Activated CD8-positive, alpha-beta T cell treated with anti-CD3 and anti-CD28 coated beads for 36 hours (primary cell): ENCODE measurements at places on chromosomes 11 and 22. TPM values are rescaled to one million over a fixed set of nuclear protein-coding genes. Genes with fewer than 3 reads are reported as not detected.
A peak's percentile ranks its signal among the peaks of the same experiment; 100 is the strongest.

DNA sequence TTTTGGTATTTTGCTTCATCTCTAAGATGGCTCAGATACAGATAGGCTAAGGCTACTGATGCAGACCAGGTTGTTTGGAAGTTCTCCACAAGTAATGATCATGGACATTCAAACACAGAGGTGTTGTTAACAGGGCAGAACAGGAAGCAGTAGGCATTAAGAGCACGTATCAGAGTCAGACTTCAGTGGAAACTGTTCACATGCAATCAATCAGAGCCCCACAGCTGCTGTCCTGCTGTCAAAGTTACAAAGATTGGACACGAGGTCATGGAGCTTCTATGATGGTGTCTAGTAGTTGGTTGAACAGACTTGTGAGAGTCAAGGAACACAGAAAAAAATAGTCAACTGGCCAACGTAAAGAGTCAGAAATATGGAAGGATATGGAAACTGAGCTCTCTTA is 19.8 kb downstream of the OR10D3 start:
- H3K36me3 ChIP-seq: no peaks in the 10 kb centered on the region
- H3K4me3 ChIP-seq: no peak overlapping the region
- DNase-seq: no peak
- no peak overlapping the region for H3K27ac ChIP-seq
- H3K27me3 ChIP-seq: peaks cover 3% of the 10 kb centered on the region
- H3K4me1 ChIP-seq: no peaks in the 10 kb centered on the region

GRCh38 chr22:32309585-32310251 is 47.9 kb upstream of the RFPL3 start:
- no peaks in the 10 kb centered on the region for H3K36me3 ChIP-seq
- no peaks in the 10 kb centered on the region for H3K4me1 ChIP-seq
- DNase-seq: no peak
- H3K27ac ChIP-seq: no peak overlapping the region
- H3K27me3 ChIP-seq: peaks cover 20% of the 10 kb centered on the region

FAM180B gene
- not detected for total RNA-seq

DNA sequence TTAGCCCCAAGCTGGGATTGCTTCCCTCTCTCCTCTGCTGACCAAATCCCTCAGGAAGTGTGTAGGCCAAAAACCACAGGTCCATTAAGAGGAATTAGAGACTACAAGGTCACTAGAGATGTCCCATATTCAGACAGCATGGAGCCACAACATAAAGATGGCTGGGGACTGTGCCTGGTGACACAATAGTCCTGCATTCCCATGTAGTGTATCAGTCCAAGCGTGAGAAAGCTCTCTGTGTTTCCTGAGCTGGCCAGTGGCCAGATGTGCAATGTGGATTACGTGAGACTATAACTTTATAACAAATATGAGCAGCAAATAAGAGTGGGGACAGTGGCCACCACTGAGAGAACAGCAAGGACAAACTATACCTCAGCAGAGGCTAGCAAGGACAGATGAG is 7.6 kb upstream of the MS4A10 start:
- H3K4me3 ChIP-seq: no peak overlapping the region
- H3K27me3 ChIP-seq: no peaks in the 10 kb centered on the region
- H3K4me1 ChIP-seq: peaks cover 11% of the 10 kb centered on the region
- no peak overlapping the region for H3K27ac ChIP-seq
- no peak for DNase-seq
- H3K36me3 ChIP-seq: no peaks in the 10 kb centered on the region

- H3K4me1 ChIP-seq: peaks cover 14% of the 10 kb centered on the region
- H3K4me3 ChIP-seq: no peak overlapping the region
- peak; percentile 80 for DNase-seq
- H3K27ac ChIP-seq: no peak overlapping the region
- peaks cover 23% of the 10 kb centered on the region for H3K27me3 ChIP-seq
- H3K36me3 ChIP-seq: peaks cover 4% of the 10 kb centered on the region
Observed at GRCh38 chr11:69425895-69426544, 55.4 kb upstream of the LINC01488 start.

DNA sequence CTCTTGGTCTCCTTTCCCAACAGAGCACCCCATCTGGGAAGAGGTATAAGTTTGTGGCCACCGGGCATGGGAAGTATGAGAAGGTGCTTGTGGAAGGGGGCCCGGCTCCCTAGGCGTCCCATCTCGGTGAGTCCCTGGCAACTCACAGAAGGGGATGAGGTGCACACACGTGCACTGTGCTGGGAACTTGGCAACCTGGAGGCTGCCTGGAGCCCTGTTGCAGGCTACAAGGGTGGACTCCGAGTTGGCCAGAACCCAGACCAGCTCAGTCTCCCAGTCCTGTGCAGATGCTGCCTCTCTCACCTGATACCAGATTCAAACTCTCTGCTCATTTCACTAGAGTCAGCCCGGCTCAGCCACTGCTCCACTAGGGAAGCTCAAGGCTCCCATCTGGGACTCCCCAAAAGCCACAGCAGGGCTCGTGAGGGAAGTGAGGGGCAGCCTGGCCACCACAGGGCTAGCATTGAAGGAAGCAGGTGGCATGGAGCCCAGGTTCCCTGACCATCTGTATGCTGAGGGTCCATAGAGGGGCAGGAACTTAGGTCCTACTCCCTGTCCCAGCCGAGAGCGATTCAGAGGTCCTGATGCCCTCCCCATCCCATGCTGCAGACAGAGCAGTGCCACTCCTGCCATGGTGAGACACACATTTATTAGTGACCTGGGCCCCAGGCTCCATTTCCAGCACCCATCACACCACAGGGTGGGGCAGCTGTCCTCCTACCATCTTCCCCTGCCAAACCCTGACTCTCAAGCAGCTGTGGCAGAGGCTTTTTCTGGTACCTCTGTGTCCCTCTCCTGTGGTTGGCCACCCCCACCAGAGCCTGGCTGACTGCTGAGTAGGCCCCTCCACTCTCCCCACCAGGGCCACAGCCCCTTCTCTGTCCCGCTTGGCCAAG is 4.0 kb downstream of the PRR33 start:
- peak overlapping the region; percentile 86 for H3K27ac ChIP-seq
- H3K4me1 ChIP-seq: peaks cover 29% of the 10 kb centered on the region
- no peak for DNase-seq
- peaks cover 41% of the 10 kb centered on the region for H3K36me3 ChIP-seq
- H3K4me3 ChIP-seq: peak overlapping the region; percentile 83

DNA sequence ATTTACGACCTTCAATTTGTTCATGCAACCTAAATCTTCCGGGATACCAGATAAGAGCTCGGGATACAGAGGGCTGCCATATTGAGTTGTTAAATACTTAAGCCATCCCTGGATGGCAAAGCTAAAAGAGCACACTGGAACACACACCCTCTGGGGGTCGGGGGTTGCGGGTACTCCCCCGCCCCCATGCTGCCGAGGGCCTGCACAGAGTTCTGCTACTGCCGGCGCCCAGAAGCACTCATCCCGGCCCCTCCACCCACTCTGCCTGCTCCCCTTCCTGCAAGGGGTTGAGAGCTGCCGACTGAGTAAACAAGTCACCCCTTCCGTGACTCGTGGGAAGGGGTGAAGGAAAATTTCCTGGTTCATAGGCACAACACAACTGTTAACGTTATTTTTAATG is 9.3 kb upstream of the MMP13 start:
- no peaks in the 10 kb centered on the region for H3K4me1 ChIP-seq
- no peak overlapping the region for H3K4me3 ChIP-seq
- no peak for DNase-seq
- H3K27ac ChIP-seq: no peak overlapping the region
- peaks cover 7% of the 10 kb centered on the region for H3K27me3 ChIP-seq
- H3K36me3 ChIP-seq: no peaks in the 10 kb centered on the region

DNA sequence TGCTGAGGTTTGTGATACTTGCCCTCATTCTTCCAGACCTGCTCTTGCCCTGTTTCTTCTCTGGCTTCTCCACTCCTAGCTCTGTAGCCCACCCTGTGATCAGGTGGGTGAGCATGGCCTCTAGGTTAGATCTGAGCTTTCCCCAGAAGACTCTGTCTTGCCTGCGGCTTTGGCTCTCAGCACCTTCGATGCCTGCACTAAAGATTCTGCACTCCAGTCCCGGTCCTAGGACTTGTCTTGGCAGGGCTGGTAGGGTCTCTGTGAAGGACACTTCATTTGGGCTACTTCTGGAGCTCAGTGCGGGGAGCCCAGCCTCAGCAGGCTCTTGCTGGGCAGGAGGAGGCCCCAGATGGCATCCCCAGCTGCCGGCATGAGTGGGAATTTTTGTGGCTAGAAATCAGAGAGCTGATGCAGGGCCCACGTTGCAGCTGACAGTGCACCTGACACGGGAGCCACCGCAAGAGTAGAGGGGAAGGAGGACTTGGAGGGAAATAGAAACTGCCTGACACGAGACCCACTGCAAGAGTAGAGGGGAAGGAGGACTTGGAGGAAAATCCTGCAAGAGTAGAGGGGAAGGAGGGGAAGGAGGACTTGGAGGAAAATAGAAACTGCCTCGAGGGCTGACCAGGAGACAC is 226.9 kb upstream of the B3GAT1 start:
- H3K4me3 ChIP-seq: no peak overlapping the region
- no peak overlapping the region for H3K27ac ChIP-seq
- H3K4me1 ChIP-seq: no peaks in the 10 kb centered on the region
- H3K36me3 ChIP-seq: no peaks in the 10 kb centered on the region
- no peak for DNase-seq

DEUP1 gene
- not detected for total RNA-seq
